ENCODE measurements at places on chromosomes 2 and 18. TPM values are rescaled to one million over a fixed set of nuclear protein-coding genes. Genes with fewer than 3 reads are reported as not detected.
A peak's percentile ranks its signal among the peaks of the same experiment; 100 is the strongest.

DNA sequence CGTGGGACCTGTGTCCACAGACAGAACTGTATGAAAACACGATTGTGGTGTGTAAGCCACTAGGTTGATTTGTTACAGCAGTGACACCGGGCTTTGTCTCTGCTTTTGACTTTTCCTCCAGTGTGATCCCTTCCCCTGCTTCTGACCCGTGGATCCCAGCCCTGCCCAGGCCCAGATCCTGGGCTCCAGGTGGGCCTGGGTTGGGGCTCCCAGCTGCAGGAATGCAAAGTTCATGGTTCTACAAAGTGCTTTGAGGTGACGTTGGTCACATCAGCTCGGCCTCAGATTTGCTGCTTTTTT lies 26.8 kb downstream of the HPCAL1 start:
- DNase-seq: no peak

DNA sequence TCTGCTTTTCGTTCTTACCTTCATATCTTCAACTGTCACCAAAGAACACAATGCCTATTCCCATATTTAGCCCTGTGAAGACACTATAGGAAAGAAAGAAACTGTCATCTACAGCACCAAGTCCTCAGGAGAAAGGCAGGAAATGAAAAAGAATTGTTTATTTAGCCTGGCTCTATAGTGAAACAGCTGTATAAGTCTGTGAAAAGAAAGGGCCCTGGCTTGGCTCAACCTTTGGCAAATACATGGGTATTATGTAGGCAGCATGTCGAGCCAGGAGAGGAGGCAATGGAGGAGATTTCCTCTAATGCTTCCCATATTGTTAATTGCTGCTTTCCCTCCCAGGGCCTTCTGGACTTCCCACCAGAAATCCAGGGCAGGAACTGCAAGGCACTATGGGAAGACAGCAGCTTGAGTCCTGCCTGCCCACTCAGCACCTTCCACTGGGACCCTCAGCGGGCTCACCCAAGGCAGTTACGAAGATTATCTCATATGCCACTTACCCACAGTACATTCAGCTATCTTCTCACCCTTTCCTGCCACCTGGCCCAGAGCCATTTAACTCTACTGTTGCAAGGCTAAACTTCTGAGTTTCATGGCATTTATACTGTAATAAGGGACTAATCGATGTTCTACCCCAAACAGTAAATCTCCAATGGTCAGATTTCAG lies 30.1 kb downstream of the SLC8A1 start:
- DNase-seq: peak; percentile 33

- DNase-seq: peak; percentile 61
These were observed 33.6 kb upstream of the RNF149 start for GRCh38 chr2:101341901-101342624.

GRCh38 chr2:102755284-102755683 lies 6.5 kb upstream of the TMEM182 start:
- DNase-seq: no peak

DNA sequence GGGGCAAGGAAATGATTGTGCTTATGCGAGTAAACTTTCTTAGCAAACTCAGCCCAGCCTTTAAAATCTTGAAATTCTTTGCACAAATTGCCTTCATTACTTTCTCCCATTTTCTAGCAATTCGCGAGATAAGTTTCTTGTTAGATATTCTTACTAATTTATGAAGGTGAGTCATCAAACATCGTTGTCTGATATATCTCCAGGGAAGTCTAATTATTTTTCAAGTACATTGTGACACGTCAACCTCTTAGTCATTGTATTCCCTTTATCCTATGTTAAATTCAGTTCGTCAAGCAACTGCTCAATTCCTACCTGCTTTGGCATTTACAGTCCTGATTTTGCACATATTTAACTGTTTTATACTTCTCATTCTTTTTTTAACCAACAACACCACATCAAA lies 854.5 kb upstream of the CRIM1 start:
- no peak for DNase-seq

GRCh38 chr18:808502-808901 lies 3.5 kb downstream of the YES1 start:
- DNase-seq: no peak

- DNase-seq: no peak
These were observed 99.4 kb upstream of the PID1 start for GRCh38 chr2:229370509-229370908.

GRCh38 chr2:58032016-58032763 lies 14.4 kb upstream of the VRK2 start:
- peak; percentile 78 for DNase-seq

PSD4 gene
- 0.36 TPM for total RNA-seq

CHRNG gene
- total RNA-seq: not detected

VRK2 gene
- total RNA-seq: 27.2 TPM

TSGA10 gene
- total RNA-seq: 0.54 TPM

ING5 gene
- total RNA-seq: 38.9 TPM

TLX2 gene
- not detected for total RNA-seq

CFC1 gene
- total RNA-seq: not detected

Data from IMR-90 (cell line).